Thoracic aorta (tissue), 2 donors: ENCODE measurements at places on chromosomes 11 and 22.
A peak's percentile ranks its signal among the peaks of the same experiment; 100 is the strongest.

GRCh38 chr11:44600839-44601383, 35.4 kb downstream of the CD82 start:
- DNase-seq, result no peak

GRCh38 chr11:59556115-59556916, 45.0 kb downstream of the OR4D9 start:
- no peak for DNase-seq

DNA sequence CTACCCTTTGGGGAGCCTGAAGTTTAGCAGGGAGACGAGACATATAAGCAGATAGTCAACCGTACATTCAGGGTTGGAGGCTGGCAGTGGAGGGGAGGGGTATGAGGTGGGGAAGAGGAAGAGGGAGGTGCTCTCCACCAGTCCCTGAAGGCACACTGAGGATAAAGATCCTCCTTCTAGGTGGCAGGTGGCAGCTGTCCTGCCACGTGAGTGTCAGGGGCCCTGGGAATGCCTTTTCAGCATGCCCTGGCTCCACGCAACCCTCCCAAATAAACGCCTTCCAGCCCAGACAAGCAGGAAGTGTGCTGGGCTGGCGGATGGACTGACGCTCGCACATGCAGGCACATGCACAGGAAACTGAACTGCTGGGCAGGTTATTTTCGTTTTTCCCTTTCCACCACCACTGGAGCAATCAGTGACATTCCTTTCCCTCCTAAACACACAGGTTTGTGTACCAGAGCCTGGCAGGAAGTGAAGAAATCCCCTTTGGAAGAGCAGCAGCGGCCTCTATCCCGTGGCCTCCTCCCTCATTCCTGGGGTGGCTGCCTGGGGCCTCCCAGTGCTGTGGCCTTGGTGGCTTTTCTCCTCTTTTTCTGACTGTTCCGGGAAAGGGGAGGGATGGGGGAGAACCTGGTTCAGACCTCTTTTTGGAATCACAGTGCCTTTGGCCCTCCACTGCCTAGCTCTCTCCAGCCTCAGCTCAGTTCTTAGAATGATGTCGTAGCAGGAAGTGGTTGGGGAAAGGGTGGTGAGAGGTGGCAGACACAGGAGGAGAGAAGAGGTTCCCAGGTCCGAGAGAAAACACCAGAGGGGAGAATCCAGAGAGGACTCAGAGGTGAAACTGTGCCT, 157.0 kb upstream of the TIMP3 start:
- no peak for DNase-seq

DNA sequence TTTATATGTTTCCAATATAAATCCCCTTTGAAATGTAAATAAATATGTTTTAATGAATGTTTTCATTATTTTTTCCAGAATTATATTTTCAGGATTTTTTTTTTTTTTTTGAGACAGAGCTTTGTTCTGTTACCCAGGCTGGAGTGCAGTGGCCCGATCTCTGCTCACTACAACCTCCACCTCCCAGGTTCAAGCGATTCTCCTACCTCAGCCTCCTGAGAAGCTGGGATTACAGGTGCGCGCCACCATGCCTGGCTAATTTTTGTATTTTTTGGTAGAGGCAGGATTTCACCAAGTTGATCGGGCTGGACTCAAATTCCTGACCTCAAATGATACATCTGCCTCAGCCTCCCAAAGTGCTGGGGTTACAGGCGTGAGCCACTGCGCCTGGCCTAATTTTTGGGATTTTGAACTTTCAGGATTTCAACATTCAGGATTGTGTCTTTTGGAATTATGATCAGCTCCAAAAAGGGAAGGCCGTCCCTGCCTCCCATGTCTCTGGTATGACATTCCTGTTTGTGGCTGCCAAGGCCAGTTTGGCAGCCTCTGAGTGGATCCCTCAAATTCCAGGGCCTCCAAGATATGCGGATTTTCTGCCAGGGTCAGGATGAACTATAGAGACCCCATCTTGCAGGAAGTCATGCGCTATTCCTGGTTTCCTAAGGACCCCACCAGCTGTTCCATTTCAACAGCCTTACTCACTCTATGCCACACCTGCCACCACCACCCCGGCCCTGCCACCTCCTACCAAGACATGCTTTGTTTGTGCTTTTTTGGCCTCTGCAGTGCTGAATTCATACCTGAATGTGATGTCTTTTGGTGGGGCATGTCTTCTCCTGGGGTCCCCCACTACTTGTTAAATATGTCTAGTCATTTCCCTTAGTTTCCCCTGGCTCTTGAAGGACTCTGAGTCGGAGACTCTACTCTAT, 21.9 kb upstream of the TMPRSS4 start:
- no peak for DNase-seq

- DNase-seq, result no peak
Measured at GRCh38 chr11:3950996-3951660, 95.7 kb downstream of the STIM1 start.

DNA sequence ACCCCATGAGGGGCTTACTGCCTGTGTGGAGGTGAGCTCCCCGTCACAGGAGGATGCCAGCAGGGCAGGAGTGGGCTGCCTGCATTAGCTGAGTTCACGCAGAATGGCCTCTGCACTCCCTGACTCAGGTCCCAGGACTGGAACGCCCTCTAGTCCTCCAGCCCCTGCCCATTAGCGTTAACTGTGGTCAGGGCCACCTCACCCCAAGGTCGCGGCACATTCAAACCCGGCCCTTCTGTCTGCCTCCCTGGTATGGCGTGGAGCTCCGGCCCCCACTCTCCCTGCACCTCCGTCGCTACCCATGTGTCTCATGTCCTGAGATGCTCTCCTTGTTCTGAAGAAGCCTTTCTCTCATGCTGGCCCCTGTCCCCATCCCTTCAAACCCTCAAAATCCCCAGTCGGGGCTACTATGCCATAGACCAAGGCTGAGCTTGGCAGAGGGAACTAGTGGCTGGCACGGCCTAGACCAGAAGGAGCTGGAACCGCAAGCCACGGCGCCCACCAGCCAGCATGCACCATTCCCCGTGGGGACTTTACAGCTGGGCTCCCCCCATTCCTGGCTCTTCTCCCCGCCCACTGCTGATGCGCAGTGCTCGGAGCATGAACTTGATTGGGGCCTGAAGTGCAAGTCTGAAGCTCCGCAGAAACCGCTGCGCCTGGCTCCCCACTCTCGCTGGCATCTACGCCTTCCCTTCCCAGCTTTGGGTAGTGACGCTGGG, 79.5 kb upstream of the RTL6 start:
- DNase-seq, result no peak

- DNase-seq, result no peak
Measured at GRCh38 chr11:16505481-16505880, 149.1 kb upstream of the SOX6 start.

GRCh38 chr22:22761963-22762772, 117.8 kb downstream of the GGTLC2 start:
- no peak for DNase-seq

DNA sequence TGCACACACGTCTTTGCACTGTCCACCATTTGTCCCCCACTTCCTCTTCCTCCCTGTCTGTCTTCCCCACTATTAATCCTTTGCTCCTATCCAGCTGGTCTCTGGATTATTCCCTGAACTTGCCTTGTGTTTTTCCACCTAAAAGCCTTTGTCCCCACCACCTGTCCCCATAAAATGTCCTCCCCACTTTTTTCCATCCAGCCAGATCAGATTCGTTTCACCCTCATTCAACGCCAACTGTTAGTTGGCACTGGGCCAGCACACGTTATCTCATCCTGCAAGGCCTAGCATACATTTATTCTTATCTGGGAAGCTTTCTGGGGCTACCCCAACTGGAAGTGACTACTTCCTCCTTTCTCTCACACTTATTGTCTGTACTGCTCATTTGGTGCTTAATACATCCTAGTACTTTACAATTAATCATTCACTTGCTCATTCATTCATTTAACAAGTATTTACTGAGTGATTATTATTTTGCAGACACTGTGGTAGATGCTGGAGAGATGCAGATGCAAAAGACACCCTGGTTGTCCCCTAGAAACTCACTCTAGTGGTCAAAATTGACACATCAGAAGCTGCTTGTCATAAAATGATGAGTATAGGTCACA, 96.2 kb downstream of the RASSF10 start:
- no peak for DNase-seq

- no peak for DNase-seq
Measured at GRCh38 chr11:73217131-73217809, 811 bp upstream of the P2RY2 start.

GRCh38 chr11:57402188-57403002, 11.9 kb upstream of the PRG2 start:
- DNase-seq, result no peak

- DNase-seq, result no peak
Measured at GRCh38 chr11:61534025-61534932, 25.7 kb downstream of the LRRC10B start.

DNA sequence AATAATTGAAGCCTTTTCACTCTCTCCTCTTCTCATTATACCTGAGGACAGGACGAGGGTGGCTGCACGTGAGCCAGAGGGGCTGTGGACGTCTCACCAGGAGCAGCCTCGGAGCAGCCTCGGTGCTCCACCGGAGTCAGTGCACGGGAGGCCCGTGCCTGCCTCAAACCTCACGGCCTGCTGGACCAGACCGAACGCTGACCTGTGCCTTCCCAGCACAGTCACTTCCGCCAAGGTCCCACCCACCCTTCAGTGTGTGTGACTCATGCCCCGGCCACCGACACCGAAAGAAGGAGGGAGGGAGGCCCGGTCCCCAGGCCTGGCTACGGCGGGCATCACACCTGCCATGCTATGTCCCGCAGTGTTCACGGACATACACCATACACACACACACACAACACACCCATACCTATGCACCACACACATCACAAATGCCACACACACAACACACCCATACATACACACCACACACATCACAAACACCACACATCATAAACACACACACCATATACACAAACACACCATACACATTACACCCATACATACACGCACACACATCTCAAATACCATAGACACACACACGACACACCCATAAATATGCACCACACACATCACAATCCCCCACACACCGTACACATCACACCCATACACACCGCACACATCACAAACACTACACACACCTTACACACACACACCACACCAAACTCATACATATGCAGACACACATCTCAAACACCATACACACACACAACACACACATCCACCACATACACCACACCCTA, 1506.5 kb downstream of the TBC1D22A start:
- DNase-seq, result no peak

- no peak for DNase-seq
Measured at GRCh38 chr11:67253872-67254624, 12.2 kb upstream of the GRK2 start.

- DNase-seq, result no peak
Measured at GRCh38 chr11:117546431-117547194, 219.0 kb downstream of the CEP164 start.

GRCh38 chr22:19730655-19731360, 7.5 kb downstream of the GP1BB start:
- DNase-seq, result peak; percentile 51

GRCh38 chr11:8787372-8787771, 104.8 kb downstream of the RPL27A start:
- no peak for DNase-seq

- DNase-seq, result no peak
Measured at GRCh38 chr11:64891880-64892279, 13.5 kb upstream of the EHD1 start.

DNA sequence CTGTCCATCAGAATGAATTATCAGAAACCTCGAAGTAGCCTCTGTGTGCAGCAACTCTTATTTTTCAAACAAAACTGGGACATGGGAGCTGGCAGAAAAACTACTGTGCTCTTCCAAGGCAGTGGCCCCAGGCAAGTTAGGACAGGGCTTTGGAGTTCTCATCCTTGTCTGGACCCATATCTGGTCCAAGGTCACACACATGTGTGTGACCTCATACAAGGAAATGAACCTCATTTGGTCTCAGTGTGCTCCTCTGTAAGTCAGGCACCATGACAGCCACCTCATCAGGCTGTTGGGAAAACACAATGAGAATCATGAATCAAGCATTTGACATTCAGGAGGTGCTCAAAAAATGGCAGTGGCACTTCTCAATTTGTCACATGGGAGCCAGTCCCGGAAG, 25.8 kb downstream of the LARGE1 start:
- no peak for DNase-seq

- DNase-seq, result no peak
Measured at GRCh38 chr22:29716814-29717545, 2.8 kb upstream of the CABP7 start.

- DNase-seq, result no peak
Measured at GRCh38 chr11:36165621-36166397, 123.4 kb downstream of the COMMD9 start.

DNA sequence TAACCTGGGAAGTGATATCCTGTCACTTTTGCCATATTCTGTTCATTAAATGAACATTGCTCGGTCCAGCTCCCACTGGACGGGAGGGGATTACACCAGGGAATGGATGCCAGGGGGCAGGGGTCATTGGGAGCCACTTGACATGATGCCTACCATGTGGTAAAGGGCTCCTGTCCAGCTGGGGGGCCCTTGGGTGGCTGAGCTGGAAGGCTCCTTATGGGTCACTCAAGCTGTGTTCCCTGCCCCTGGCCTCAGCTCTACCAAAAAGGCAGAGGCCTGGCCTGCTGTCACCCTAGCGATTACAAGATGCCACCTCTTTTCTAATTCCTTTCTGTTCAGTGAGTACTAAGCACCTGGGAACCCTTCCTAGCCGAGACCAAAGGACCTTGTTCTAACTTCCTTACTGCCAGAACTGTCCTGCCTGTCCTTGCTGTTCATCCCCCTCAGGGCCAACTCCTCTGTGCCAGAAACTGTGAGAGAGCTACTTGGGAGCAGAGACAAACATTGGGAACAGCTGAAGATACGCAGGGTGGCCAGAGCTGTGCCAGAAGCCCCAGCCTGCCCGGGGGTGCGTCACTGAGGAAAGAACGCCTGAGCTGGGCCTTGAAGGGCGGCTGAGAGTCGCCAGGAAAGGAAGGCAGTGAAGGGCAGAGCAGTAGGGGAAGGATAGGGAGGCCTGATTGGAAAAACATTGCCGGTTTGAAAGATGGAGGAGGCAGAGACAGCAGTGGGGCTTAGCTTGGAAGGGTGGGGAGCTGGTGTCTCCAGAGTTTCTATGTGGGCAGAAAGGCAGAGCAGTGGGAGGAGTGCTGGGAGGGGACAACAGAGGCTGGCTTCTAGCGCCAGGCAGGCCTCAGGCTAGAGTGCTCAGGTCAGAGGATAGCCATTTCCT, 12.7 kb upstream of the UVRAG start:
- DNase-seq, result no peak

DNA sequence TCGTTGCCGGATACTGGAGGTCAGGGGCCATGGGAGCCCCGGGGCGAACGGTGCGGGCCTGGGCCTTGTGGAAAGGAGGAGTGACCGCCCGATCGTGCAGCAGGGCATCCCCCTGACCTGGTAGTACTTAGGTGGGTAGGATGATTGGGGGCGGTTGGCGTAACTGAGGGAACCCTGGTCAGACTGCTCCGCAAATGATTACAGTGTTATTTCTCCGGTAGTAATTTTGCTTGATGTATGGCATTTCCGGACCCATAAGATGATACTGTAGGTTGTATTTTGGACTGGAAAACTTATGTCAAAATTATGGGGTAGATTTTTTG, 762 bp downstream of the MTMR3 start:
- DNase-seq, result no peak

- no peak for DNase-seq
Measured at GRCh38 chr22:49436056-49436455, 391.6 kb downstream of the BRD1 start.
